Suppressor macrophage treated with lipopolysaccharide for 1 hour (primary cell): ENCODE measurements at places on chromosomes 7 and 10.

DNA sequence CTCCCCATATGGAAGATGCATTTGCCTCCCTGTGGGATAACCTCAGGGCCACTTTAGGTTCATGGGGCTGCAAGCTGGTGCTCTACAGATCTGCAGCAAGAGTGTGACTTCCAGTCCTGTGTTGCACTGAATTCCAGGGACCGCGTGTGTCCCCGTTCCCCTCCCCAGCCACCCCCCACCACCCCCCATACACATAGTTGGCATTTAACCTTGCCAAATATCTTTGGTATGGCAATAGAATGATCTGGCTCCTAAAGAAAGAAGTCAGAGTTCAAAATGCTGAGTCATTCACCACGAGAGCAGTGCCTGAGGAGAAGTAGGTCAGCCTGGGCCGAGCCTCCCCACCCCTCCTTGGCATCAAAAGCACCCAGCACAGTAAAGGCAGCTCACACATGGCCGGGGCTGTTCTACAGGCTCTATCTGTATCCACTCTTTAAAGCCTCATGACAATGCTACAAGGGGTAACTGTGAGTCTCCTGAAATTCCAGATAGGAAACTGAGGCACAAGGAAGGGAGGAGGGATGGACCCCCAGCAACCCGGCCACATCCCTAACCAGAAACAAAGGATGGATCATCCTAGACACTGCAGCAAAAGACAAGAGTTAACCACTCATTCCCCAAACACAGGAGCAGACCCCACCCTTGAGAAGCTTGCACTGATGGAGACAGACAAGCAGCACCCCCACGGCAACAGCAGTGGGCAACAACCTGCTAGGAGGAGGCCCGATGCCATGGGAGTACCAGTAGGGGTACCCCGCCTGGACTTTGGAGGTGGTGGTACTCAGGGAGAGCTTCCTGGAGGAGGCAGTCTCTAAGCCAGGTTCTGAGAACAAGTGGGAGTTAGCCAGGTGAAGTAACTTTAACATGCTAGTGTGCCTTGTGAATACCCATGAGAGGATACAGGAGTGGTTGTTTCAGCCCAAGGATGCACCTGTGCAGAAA, 70.3 kb upstream of the NANOS1 start:
- peak; percentile 76 for DNase-seq

DNA sequence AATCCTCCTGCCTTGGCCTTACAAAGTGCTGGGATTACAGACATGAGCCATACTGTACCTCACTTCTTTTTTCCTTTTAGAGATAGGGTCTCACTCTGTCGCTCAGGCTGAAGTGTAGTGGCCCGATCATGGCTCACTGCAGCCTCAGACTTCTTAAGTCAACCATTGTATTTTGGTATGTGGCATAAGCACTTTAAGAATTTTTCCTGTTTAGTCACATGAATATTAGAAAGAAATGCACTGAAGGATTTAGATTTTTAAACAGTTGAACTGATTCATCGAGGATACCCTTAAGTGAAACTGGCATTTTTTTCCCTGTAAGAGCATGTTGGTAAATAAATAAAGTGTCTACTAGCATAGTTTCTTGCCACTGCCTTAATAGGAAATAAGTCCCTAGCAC, 319.3 kb upstream of the CACNA2D1 start:
- DNase-seq = no peak

GRCh38 chr7:4026941-4027486, 655.1 kb upstream of the FOXK1 start:
- DNase-seq = no peak

GRCh38 chr10:3783682-3784432, 1.2 kb downstream of the KLF6 start:
- peak; percentile 54 for DNase-seq

GRCh38 chr7:157619753-157620525, 283.1 kb downstream of the DNAJB6 start:
- no peak for DNase-seq

DNA sequence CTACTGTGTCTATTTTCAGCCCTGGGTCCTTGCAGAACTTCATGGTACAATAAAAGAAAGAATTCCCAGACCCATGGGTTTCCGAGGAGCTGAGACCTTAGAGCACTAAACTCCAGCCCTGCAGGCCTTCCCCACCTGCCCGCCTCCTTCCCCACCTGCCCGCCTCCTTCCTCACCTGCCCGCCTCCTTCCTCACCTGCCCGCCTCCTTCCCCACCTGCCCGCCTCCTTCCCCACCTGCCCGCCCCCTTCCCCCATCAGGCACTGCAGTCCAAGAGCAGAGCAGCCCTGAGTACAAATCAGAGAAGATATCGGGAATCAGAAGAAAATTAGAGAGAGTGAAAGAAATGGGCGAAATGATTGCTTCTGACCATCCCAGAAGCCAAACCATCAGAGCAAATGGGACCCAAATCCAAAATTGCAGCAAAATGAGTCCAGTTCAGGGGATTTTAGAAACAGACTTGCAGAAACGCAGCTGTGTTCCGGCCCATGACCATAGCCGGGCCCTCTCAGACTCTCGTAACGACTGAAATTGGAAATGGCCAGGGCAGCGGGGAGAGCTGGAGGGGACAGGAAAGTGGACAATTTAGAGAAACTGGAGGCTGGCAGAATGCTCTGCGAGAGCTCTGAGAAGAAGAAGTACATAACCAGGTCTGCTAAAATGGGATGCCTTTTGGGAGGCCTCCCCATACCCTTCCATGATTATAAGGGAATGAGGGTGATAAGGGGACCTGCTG, 568.4 kb downstream of the TCERG1L start:
- no peak for DNase-seq

GRCh38 chr10:6399879-6400278, 180.2 kb downstream of the PRKCQ start:
- no peak for DNase-seq

GRCh38 chr7:44979481-44980392, 922 bp upstream of the MYO1G start:
- DNase-seq = peak; percentile 65

DNA sequence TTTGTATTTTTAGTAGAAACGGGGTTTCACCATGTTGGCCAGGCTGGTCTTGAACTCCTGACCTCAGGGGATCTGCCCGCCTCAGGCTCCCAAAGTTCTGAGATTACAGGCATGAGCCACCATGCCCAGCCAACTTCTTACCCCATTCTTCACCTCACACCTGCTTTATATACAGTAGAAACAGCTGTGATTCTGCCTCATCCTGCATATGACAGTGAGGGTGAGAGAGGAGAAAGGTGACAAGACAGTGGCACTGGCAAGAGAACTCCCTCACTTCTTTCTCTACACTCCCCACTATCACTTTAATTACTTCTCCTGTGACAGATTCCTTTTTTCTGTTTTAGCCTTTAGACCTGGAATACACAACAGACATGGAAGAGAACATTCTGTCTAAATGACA, 61.8 kb upstream of the CAPZA2 start:
- DNase-seq = no peak

- DNase-seq = peak; percentile 68
Measured at GRCh38 chr7:16040346-16040745, 353.9 kb upstream of the MEOX2 start.

GRCh38 chr10:81874875-81875466, at the start of gene NRG3:
TSS of gene NRG3 (plus strand) at chr10:81875194.
- DNase-seq = no peak

DNA sequence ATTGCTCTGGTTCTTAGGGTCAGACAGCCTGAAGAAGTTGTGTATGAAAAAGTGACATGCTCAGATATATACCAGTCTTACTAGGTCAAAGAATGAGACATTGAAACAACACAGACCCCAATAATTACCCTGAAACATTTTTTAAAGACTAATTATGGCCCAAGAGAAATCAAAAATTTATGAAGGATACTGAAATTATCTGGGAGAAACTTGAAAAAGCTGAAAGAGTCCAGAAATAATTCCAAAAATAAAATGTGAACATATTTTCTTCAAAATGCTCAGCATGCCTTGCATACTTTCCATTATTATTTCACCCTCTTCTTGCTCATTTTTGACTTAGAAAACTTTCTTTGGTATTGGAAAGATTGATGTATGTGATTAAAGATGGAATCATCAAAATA, 198.9 kb upstream of the CCDC6 start:
- no peak for DNase-seq

GRCh38 chr10:80697926-80698325, 160.2 kb downstream of the SH2D4B start:
- DNase-seq = no peak

GRCh38 chr10:76301211-76301610, 869.8 kb downstream of the LRMDA start:
- DNase-seq = no peak

DNA sequence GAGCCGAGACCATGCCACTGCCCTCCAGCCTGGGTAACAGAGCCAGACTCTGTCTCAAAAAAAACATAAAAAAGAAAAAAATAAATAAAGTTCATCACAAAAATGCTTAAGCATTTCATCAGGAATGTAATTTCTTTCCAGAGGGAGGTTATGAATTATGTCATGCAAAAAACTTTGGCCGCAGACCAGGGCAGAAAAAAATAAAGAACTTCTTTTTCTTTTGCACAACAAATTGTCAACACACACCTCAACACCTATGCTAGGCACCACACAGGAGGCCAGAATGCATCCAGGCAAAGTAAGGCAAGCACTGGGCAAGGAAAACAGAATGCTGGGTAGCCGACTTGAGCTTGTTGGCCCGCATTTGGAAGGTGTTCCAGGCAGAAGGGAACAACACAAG, 3.9 kb downstream of the C10orf62 start:
- DNase-seq = no peak

- DNase-seq = no peak
Measured at GRCh38 chr7:2781636-2782035, 62.5 kb downstream of the GNA12 start.

- peak; percentile 4 for DNase-seq
Measured at GRCh38 chr7:40572810-40573465, 438.1 kb downstream of the SUGCT start.

DNA sequence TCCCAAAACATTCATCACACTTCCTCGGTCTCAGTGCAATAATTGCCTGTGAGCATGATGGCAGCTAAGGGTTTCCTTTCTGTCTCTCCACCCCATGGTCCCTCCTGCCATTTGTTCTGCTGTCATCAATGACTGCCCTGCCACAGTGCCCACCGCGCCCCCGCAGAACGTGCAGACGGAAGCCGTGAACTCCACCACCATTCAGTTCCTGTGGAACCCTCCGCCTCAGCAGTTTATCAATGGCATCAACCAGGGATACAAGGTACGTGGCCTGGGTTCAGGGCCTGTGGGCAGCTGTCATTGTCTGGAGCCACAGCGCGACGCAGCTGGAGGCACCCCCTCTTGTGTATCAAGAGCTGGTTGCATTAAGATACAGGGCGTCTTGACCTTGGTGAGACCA, 632.9 kb upstream of the FOXK1 start:
- DNase-seq = no peak

- peak; percentile 80 for DNase-seq
Measured at GRCh38 chr10:102450374-102451104, 804 bp downstream of the C10orf95 start.
